ENCODE measurements at places on chromosomes 1 and 21. TPM values are rescaled to one million over a fixed set of nuclear protein-coding genes. Genes with fewer than 3 reads are reported as not detected.

- DNase-seq = peak; percentile 58
These were observed 72.3 kb downstream of the PLPP3 start for GRCh38 chr1:56506951-56507491.

DNA sequence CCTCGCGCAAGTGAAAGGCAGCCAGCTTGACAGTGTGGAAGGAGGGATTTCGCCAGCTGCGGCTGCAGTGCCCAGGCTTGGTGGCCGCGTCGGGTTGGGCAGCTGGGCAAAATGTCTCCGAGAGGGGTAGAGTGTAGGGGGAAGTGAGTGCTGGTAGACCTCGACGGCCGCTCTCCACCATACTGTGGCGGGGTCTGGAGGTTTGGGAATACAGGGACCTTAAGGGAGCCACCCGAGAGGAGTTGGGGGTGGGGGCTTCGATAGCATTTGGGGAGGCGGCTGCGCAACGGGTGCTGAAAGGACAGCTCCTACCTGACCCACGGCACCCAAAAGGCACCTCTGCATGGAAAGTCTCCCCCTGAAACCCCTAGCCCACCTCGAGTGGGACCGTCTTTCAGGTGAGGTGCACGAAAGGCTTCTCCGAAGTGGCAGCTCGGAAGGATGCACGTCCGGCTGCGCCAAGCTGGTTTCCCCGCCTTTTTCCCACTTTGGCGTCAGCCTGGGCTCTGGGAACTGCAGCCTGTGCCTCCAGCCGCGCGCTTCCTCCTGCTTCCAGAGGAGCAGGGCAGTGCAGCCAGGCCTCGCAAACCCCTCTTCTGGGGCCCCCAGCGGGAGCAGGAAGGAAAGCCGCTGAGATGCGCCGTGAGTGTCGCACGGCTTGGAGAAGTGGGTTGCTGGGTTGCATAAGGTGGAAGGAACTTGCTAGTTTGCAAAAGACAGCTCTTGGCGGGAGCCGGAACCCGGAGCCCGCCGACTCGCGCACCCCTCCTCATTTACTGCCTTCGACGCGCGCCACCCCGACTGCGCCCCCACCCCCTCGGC is 531 bp upstream of the HMGN2 start:
- DNase-seq = peak; percentile 64

INAVA gene
- 25.1 TPM for total RNA-seq

VANGL2 gene
- total RNA-seq = 0.26 TPM

CHRM3 gene
- total RNA-seq = 0.56 TPM

OR2L2 gene
- 0.19 TPM for total RNA-seq
